ENCODE measurements at places on chromosomes 2 and 18. TPM values are rescaled to one million over a fixed set of nuclear protein-coding genes. Genes with fewer than 3 reads are reported as not detected.

The PROKR1 gene
- not detected for total RNA-seq

The RIT2 gene
- total RNA-seq, result not detected

The LCT gene
- 0.03 TPM for total RNA-seq

The TRPM8 gene
- total RNA-seq, result 0.37 TPM

The ZNF396 gene
- 0.66 TPM for total RNA-seq

The EGR4 gene
- 0.27 TPM for total RNA-seq

The IL1RL2 gene
- total RNA-seq, result not detected

The CNGA3 gene
- not detected for total RNA-seq

All from A549 treated with DMSO at 1 μM for 4 hours (cell line).